Fibroblast of upper back skin (primary cell): ENCODE measurements at places on chromosomes 11 and 22.

GRCh38 chr11:78533399-78533798, 41.3 kb downstream of the NARS2 start:
- DNase-seq: no peak

DNA sequence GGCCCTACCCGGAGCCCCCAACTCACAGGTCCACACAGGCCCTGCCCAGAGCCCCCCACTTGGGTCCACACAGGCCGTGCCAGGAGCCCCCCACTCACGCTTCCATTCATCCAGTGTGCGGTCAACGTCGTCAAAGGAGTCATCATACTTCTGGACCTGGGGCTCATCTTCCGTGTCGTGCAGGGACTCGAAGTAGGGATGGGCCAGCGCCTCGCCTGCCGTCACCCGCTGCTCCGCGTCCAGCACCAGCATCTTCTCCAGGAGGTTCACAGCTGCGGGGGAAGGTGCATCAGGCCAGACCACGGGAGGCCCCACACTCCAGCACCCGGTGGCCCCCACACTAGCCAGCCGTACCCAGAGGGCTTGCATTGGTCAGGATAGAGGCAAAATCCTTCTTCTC, 4.0 kb upstream of the HDAC10 start:
- no peak for DNase-seq

DNA sequence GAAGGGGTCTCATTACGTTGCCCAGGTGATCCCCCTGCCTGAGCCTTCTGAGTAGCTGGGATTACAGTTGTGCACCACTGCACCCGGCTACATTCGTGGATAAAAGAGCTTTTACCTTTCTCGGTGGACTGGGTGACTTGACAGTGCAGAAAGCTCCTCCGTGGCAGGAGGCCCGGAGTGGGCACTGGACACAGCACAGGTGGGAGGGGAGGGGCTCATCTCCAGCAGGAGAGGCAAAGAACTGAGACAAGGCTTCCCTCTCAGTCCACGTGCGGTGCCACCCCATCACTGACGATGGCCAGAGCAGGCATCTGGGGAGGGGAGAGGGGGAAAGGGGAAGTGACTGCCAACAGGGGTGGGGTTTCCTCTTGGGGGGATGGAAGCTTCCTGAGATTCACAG, 118.4 kb downstream of the SHANK2 start:
- no peak for DNase-seq

DNA sequence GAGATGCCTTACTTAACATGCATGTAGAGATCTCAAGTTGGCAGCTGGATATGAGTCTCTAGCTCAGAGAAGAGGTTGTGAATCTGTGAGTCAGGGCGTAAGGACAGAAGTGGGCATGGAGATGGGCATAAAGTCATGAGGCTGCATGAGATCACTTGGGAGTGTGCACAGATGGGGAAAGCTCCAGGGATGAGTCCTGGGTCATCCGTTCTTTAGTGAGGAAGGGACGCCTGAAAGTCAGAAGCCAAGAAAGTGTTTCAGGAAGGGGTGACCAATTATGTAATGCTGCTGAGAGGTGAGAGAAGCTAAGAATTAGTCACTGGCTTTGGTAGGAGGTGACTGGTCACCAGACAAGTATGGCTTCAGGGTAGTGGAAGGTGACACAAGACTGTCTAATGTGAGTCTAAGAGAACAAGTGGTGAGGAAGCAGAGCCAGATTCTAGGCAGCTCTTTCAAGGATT, 6.7 kb downstream of the ACP2 start:
- DNase-seq: no peak

GRCh38 chr22:33598821-33599220, 321.5 kb downstream of the LARGE1 start:
- peak; percentile 16 for DNase-seq

GRCh38 chr22:45164270-45165088, 754 bp downstream of the NUP50 start:
- no peak for DNase-seq

DNA sequence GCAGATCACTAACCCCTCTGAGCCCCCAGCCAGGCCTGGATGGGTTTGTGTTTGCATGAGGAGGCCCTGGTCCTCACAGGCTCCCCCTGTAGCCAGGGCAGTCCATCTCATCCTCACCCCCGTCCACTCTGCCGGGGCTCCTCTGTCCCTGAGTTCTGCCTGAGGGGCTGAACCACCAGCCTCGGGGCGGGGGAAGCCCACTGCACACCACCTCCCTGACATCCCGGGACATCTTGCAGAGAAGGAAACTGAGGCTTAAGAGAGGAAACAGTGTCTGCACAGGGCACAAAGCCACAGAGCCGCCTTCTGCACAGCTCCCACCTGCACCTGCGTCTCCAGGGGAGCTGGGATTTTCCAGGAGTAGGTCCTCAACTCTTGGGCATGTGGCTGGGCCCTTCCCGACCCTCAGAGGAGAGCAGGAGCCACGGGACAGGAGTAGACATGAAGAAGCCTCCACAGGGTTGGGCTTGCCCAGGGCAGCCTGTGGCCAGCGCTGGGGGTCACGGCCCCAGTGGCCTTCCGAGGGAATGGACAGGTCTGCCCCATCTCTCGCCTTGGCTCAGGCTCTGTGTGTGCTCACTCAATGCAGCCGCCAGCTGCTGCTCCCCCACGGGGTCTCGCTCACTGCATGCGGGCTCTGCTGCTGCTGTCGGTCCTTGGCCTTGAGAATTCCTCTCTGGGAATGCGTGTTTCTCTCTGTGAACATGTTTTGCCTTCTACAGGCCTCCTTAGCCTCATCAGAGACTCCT, 45.4 kb upstream of the CCDC188 start:
- no peak for DNase-seq
